Activated gamma-delta T cell treated with anti-CD3 and anti-CD28 coated beads, Interleukin-2, amount 50 U/mL, for 16 hours (primary cell): ENCODE measurements at places on chromosomes 7 and 10.

DNA sequence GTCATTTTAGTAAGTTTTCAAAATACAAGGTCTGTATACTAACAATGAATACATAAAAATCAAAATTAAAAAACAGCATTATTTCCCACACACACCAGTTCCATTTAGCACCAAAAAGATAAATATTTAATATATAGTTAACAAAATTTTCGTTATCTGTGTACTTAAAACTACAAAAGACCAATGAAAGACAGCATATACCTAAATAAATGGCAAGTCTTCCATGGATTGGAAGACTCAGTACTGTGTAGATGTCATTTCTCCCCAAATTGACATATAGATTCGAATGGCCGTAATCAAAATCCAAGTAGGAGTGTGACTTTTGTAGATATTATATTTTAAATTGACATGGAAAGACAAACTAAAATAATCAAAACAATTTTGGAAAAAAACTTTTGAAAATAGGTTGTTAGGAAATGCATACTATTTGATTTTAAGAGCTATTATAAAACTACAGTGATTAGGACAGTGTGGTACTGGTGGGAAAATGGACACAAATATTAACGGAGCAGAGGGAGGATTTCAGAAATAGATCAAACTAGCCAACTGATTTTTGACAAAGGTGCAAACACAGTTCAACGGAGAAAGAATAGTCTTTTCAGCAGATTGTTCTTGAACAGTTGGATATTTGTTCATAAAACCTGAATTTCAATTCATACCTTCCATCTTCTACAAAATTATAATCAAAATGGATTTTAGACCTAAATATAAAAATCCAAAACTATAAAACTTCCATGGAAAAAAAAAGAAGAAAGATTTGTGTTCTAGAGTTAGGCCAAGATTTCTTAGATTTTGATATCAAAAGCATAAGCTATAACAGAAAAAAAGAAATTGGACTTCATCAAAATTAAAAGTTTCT is 14.8 kb upstream of the KLF14 start:
- no peak for DNase-seq

DNA sequence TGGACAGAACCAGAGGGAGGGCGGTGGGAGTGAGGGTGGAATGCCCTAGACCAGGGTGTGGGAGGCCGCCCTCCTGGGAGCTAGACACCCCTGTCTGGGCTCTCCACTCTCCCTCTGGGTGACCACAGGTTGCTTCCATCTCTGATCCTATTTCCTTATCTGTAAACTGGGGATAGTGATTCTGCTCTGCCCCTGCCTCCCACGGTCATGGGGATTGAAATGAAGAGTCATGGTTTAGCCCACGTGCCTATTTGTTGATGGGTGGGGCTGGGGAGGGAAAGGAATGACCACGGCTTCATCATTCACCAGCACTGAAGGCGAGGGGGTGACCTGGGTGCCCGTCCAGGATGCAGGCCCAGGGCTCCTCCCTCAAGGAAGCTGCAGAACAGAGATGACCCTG is 49.3 kb upstream of the PCBD1 start:
- no peak for DNase-seq

DNA sequence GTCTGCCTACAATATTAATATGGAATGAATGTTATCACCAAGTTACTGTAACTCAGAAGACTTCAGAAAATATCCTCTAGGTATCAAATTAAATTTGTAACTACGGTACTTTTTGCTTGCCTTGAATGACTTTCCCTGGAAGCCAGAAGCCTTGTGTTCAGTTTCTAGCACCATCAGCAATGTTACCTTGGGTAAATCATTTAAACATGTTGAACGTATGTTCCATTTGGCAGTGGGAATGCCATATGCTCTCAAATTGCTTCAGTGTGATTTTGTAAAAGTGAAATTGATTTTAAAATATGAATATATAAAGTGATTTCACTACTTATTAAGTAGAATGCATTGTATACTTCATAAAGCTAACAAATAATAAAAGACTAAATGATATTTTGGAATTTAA is 11.2 kb downstream of the RPA3 start:
- no peak for DNase-seq

DNA sequence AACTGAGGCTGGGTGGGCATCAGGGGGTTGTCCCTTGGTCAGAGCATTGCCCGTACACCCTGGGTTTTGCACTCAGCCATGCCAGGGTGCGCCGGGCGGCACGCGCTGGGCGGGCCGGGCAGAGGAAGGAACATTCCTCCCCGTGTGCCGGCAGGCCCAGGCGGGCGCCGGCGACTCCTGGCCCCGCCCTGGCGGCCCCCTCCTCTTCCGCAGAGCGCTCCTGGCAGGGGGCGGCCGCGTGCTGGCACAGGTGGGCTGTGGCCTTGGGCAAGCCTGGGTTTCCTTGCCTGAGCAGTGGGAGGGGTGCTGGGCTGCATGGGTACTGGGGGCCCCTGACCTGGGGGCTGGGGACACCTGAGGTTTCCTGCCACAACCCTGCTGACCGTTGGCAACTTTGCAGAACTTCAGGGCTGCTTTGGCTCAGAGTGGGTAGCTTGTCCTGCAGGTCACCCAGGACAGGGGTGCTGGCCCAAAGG is 3.9 kb downstream of the LFNG start:
- no peak for DNase-seq

DNA sequence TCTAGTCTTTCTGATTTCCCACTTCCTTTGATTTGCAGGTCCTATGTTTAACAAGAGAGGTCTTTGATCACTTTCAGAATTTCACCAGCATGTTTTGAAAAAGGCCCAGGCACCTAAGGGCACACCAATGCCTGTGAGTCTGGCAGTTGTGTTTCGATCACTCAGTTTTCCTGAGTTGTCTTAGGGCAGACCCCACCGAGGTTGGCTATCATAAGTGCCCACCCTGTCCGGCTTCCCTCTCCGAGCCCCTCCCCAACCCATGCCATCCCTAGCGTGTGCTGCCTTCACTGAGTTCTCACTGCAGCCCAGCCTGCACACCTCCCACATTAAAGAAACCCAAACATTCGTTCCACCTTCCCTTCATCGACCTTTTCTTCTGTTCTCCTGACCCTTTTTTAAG is 257.9 kb downstream of the GRID1 start:
- no peak for DNase-seq

- no peak for DNase-seq
These were observed 266.4 kb upstream of the LRGUK start for GRCh38 chr7:133860628-133861335.

GRCh38 chr10:93412801-93413200 is 69.3 kb downstream of the MYOF start:
- no peak for DNase-seq

DNA sequence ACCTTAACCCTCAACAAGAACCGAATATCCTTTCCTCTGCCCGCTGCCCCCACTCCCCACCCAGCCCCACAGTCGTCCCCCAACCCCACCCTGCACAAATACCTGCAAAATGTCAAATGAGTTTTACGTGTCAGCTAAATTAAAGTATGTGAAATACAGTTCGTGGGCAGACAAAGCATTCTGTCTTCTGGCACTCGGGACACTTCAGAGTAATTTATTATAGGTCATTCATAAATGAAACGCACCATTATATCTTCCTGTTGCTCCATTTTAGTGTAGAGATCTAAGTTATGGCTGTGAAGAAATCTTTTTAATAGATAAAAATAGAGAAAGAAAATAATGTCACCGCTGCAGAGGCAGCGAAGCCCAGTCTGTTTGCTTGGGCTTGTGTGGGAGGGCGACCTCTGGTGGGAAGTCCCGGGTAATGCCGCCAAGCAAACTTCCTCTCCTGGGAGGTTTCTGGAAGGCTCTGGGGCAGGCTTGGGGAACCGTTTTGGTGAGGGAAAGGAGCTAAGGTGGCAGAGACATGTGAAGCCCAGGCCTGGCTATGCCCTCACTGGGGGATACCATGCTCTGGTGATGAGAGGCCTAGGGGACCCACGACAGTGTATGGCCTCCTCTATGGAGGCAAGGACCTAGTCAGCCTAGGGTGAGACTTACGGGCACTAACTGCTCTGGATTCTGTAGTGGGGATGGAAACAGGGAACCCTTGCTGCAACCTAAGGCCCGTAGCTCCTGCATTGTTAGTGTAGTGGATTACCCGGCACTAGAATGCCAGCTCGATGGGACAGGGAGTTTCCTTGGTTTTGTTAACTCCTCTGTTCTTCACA is 604.9 kb downstream of the LRMDA start:
- DNase-seq: no peak

- no peak for DNase-seq
These were observed 28.4 kb upstream of the OPALIN start for GRCh38 chr10:96387161-96387560.
